Activated CD8-positive, alpha-beta memory T cell treated with anti-CD3 and anti-CD28 coated beads, Interleukin-2, amount 10 ng/mL, durations not matched to agents 7 days and 5 days (primary cell): ENCODE measurements at places on chromosomes 13 and 19. TPM values are rescaled to one million over a fixed set of nuclear protein-coding genes. Genes with fewer than 3 reads are reported as not detected.

DNA sequence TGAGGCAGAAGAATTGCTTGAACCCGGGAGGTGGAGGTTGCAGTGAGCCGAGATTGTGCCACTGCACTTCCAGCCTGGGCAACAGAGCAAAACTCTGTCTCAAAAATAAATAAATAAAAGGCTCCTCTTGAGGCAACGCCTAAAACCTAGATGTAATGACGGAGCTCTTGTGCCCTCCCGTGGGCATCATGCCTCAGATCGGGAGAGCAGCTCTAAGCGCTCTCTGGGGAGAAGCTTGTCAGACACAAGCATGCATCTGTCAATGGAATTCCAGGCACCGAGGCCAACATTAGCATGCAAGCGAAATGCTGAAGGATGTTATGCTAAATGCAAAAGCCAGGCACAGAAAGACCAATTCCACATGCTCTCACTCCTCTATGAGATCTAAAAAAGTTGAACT is 45.6 kb upstream of the MRI1 start:
- peaks cover 8% of the 10 kb centered on the region for H3K4me1 ChIP-seq
- no peak overlapping the region for H3K27ac ChIP-seq
- H3K36me3 ChIP-seq = peaks cover 4% of the 10 kb centered on the region
- H3K27me3 ChIP-seq = peaks cover 8% of the 10 kb centered on the region
- no peak for DNase-seq

DNA sequence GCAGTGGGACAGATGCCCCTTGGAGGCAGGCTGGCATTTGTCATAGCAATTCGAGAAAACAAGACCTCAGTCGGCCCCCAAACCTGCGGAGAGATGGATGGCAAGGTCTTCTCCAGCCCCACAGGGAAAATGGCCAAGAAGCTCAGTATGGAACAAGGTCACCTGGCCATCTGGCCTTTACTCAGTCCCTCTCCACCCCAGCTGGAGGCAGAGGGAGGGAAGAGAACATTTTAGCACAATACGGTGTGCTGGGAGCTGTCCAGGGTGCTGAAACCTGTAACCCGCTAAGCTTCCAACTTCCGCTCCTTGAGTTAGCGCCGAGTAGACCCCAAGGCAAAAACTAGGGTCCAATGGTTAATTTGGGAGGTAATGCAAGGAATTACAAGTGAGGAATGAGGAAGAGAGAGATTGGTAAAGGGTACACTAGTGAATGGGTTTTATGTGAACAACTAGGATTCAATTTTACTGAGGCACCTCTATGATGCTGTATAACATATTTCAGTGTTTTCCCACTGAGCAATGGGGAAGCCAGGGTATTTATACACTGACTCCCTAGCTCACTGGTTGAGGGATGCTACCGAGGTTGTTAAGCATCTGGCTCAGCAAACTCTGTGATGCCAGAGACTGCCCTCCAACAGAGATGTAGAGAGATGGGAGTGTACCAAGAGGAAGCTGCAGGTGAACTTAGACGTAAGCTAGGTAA is 64.3 kb downstream of the CACNA1A start:
- no peaks in the 10 kb centered on the region for H3K4me1 ChIP-seq
- no peaks in the 10 kb centered on the region for H3K36me3 ChIP-seq
- no peak overlapping the region for H3K27ac ChIP-seq
- peak; percentile 52 for DNase-seq

Gene MED16
- total RNA-seq = 70.6 TPM

GRCh38 chr19:50319156-50319555 is 10.0 kb downstream of the KCNC3 start:
- peaks cover 22% of the 10 kb centered on the region for H3K27me3 ChIP-seq
- H3K4me3 ChIP-seq = no peak overlapping the region
- no peak for DNase-seq
- H3K36me3 ChIP-seq = no peaks in the 10 kb centered on the region

- H3K4me3 ChIP-seq = no peak overlapping the region
- H3K27ac ChIP-seq = no peak overlapping the region
- H3K4me1 ChIP-seq = peaks cover 36% of the 10 kb centered on the region
- peaks cover 8% of the 10 kb centered on the region for H3K27me3 ChIP-seq
Measured at GRCh38 chr19:58397533-58398037, 2.1 kb downstream of the RNF225 start.

Gene STAP2
- 8.8 TPM for total RNA-seq

Gene IGFL1
- not detected for total RNA-seq
